ENCODE measurements at places on chromosomes 6 and 20. TPM values are rescaled to one million over a fixed set of nuclear protein-coding genes. Genes with fewer than 3 reads are reported as not detected.

Gene NMBR
- not detected for total RNA-seq

Gene ELOVL5
- total RNA-seq, result 48.3 TPM

GRCh38 chr6:117157448-117157847, 107.9 kb upstream of the VGLL2 start:
- DNase-seq, result no peak

DNA sequence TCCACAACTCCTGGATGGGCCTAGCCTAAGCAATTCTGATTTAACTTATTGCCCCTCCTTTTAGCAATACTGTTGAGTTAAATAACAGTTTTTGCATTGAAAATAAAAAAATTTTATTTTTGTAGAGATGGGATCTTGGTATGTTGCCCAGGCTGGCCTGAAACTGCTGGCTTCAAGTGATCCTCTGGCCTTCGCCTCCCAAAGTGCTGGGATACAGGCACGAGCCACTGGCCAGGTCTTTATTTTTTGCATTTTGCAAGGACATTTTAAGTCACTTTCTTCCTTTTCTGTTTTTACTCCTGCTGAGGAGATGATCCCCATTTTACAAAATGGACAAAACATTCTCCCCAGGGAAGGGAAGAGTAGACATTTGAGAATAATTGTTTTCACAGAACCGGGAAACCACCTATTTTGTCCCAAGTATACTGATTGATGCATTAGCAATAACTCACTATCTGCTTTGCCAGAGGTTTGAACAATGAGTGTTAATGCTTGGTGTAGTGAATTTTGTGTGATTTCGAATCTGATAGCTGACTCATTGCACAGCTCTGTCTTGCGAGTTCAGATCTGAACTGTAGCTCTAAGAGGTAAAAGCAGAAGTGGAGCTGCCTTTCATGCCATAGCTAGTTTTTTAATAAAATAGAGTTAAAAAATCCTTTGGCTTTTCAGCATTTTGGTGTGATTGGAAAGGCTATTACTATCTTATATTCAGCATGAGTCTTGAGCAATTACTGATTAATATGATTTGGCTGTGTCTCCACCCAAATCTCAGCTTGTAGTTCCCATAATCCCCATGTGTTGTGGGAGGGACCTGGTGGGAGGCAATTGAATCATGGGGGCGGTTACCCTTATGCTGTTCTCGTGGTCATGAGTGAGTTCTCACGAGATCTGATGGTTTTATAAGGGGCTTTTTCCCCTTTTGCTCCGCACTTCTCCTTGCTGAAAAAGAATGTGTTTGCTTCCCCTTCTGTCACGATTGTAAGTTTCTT, 20.9 kb downstream of the IGF2R start:
- peak; percentile 75 for DNase-seq

Gene LRRC73
- total RNA-seq, result 0.31 TPM

DNA sequence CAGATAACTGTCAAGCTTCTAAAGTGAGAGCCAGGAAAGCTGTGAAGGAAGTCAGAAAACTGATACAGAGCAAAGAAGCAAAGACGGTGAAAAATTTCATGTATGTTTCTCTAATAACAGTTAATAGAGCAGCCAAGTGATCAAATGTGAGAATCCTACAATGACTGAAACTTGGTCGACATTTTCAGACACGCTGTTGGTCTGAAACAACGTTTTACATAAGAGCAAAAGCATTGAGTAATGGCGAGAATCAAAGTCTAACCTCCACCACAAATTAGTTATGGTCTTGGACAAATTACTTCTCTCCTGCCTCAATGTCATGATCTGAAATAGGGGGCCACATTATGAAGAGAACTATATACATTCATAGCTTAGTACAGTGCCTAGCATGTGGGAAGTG, 3.3 kb downstream of the MKKS start:
- no peak for DNase-seq

DNA sequence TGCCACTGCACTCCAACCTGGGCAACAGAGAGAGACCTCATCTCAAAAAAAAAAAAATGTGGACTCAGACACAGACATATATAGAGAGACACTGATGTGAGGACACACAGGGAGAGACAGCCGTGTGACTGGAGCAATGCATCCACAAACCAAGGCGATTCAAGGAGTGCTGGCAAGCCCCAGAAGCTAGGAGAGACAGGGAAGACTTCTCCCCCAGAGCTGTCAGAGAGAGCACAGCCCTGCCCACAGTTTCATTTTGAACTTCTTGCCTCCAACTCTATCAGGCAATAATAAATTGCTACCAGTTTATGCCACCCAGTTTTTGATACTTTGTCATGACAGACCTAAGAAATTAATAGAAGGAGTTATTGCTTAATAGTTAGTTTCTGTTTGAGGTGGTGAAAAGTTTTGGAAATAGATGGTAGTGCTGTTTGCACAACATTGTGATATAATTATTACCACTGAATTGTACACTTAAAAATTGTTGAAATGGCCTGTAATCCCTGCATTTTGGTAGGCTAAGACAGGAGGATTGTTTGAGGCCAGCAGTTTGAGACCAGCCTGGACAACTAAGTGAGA, 5.1 kb upstream of the MDFI start:
- DNase-seq, result no peak

GRCh38 chr6:101344885-101345284, 48.6 kb upstream of the GRIK2 start:
- DNase-seq, result no peak

Gene WFDC5
- total RNA-seq, result not detected

Gene SLC22A2
- total RNA-seq, result not detected

DNA sequence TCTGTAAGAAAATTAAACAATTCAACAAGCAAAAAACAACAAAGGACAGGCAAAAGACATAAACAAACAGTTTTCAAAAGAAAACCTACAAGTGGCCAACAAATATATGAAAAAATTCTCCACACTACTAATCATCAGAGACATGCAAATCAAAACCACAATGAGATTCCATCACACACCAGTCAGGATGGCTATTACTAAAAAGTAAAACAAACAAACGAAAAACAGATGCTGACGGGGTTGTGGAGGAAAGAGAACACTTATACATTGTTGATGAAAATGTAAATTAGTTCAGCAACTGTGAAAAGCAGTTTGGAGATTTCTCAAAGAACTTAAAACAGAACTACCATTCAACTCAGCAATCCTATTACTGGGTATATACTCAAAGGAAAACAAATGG, 537.6 kb downstream of the HDGFL1 start:
- peak; percentile 91 for DNase-seq

Data from astrocyte (in vitro differentiated cells and primary cell).